ENCODE measurements at places on chromosomes 7 and 10.

GRCh38 chr7:43616977-43617376, 34.1 kb downstream of the STK17A start:
- no peak for DNase-seq

GRCh38 chr7:142125256-142125955, 13.9 kb downstream of the MGAM2 start:
- no peak for DNase-seq

- no peak for DNase-seq
Observed at GRCh38 chr10:66927971-66928770, 2.3 kb downstream of the LRRTM3 start.

GRCh38 chr10:103916254-103916653, 1.7 kb downstream of the STN1 start:
- DNase-seq: no peak

DNA sequence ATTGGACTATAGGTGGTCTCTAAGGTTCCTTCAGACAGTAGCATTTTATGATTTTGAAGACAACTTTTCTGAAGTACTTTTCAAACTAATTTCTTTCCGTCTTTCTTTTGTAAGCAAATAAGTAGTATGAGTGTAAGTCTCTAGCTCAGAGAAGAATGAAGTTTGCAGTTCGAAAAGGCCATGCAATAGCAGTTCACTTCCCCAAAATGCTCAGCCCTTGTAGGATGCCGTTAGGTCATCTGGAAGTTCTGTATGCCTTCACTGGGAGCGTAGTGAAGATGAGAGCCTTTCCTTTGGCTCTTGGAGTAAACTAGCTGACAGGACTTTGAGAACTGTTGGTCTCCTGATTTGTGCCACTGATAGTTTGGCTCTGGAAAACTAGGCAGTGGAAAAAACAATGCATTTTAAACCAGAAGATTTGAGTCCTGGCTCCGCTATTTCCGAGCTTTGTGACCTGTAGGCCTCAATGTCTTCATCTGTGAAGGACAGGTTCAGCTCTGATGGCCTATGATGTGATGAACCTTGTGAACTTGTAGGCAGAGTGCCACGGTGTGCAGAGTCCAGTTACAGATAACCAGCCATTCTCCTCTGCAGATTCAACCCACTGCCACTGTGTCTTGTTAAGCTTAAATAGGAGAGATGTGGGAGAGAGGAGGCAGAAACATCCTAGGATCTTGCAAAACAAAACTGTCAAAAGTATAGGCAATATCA, 18.8 kb downstream of the SGPL1 start:
- DNase-seq: no peak

DNA sequence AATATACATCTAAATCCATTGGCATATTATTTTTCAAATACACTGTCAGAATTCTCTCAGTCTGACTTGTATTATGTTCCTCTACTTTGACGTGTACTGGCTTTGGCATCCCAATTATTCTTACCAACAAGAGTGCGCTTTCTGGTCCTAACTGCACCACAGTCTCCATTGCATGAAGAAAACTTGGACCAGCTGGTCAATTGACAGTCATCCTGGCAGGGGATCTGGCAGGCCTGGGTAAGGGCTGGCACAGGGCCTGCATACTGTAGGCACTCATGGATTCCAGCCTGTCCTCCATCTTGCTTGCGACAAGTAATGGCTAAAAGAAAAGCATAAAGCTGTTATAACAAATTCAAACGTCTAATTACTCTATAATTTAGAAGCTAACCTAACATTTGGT, 384.9 kb downstream of the THSD7A start:
- DNase-seq: no peak

- DNase-seq: no peak
Observed at GRCh38 chr10:26837139-26837538, 23.6 kb downstream of the ABI1 start.

GRCh38 chr7:145839814-145840213, 276.8 kb upstream of the CNTNAP2 start:
- DNase-seq: no peak

- no peak for DNase-seq
Observed at GRCh38 chr10:12509794-12510100, 160.4 kb downstream of the CAMK1D start.

DNA sequence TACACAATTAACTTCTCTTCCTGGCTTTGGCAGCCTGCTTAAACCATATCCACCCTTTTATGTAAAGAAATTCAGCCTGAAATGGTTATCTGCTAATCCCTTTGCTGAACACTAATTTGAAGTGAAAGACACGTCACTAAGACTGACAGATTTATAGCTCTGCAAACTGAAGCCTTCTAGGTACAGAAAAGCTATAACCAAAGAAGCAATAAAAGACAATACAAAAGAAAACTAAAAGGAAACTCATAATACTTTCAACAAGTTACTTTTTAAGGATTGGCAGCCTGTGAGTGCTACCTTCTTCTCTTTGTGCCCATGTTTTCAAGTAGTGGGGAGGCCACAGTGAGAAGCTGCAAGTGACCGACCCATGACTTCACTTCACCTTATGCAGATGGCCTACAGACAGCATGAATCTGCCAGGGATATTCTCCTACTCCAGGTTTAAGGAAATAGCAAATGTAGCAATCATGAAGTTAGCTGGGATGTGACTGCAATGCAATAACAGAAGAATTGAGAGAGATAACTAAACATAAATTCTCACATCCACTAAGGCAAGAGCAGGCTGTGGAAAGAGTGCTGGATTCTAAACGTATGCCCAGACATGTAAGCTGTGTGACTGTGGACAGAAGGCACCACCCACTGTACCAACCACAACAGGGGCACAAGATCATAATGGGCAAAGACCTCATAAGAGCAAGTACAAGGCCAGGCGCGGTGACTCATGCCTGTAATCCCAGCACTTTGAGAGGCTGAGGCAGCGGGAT, 10.7 kb upstream of the SPOCK2 start:
- no peak for DNase-seq

DNA sequence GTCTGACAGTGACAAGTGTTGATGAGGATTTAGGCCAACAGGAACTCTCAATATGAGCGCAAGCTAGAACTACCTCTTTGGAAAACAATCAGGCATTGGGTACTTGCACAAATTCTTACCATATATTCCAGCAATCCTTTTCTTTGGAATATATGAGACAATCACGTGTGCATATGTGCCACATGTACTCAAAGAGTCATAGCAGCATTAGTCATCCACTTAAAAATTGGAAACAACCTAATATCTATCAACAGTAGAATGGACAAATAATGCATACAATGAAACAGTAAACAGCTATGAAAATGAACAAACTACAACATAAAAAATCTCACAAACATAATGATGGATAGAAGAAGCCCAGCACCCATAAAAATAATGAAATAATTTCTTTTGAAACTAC, 179.7 kb downstream of the GLI3 start:
- DNase-seq: no peak

DNA sequence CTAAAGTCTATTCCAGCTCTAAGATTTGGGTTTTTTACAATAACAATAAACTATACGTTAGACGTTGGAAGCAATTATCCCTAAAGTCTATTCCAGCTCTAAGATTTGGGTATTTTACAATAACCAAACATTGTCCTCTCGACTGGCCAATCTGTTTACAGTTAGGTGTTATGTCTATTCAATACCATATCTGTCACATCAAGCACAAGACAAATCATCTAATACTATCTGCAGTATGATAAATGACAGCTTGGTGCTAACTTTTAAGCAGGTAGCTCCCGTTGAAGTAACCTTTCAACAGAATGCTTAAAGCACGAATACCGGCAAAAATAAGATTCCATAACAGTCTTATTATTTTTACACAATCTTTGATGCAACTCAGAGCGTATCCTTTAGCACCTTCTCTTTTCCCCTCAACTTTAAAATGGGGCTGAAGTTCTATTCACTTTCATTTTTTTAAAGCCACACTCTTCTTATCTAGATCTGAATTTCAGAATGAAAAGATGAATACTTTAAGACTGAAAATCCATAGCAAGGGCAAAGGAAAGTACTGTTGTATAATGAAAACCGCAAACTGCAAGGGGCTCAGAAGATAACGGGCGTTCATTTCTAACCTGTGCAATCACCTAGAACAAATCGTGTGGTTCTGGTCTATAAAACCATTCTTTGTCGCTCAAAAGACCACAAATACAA, 925 bp downstream of the H2AZ2 start:
- no peak for DNase-seq

DNA sequence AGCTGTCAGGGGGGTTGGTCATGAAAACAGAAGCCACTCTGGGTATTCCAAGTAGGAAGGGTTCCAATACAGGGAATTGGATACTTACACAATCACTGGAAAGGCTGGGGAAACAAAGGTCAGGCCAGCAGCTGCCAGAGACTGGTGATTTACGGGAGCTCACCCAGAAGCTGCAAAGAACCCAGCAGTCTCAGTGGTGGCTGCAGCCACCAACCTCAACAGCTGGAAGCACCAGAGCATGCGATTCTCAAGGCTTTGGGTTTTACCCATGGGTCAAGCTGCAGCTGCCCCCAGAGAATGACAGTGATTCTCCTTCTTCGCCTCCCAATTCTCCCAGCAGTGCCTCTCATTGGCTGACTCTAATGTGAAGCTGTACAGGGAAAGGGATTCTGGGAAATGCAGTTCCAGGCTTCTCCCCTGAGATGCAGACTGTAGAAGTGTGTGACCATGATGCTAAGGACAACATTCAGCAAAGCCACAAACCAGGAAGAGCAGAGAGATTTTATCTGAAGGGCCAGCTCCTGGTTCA, 107.2 kb upstream of the TCF7L2 start:
- no peak for DNase-seq

DNA sequence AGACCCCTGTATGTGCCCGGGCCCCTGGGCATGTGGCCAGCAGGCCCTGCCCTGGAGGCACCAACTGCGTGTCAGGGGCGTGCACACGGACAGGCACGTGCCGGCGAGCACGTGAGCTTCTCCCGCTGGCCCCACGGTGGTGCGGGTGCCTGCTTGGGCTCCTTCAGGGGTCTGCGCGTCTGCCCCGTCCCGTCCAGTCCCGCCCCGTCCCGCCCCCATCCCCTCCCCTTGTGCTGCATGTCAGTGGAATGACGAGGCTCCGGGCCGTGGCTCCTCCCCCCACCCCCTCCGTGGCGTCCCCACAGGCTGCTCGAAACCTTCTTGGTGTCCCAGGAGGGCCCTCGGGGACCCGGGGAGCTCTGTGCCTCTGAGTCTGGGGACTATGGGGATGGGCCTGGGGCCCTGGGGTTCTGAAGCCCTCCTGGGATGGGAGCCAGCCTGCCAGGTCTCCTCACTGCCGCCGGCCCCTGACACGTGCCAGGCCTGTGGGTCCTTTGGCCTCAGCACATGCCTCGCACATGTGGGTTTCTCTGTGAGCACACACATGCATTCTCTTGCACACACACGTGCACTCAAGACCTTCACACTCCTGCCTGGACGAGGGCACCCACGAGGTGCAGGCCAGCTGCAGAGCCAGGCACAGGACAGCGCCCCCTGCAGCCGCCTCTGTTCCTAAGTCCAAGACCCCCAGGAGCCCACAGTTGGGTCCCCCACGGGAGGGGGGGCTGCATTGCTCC, 27.5 kb upstream of the AMZ1 start:
- no peak for DNase-seq

DNA sequence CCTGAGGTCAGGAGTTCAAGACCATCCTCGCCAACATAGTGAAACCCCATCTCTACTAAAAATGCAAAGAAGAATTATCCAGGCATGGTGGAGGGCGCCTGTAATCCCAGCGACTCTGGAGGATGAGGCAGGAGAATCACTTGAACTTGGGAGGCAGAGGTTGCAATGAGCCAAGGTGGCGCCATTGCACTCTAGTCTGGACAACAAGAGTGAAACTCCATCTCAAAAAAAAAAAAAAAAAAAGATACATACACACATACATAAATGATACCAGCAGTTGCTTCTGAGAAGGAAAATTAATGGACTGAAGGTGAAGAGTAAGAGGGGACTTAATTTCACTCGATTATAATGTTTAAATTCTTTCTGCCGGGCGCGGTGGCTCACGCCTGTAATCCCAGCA, 40.2 kb upstream of the PAX2 start:
- no peak for DNase-seq

GRCh38 chr10:12750526-12751201, 250.8 kb downstream of the CCDC3 start:
- no peak for DNase-seq

DNA sequence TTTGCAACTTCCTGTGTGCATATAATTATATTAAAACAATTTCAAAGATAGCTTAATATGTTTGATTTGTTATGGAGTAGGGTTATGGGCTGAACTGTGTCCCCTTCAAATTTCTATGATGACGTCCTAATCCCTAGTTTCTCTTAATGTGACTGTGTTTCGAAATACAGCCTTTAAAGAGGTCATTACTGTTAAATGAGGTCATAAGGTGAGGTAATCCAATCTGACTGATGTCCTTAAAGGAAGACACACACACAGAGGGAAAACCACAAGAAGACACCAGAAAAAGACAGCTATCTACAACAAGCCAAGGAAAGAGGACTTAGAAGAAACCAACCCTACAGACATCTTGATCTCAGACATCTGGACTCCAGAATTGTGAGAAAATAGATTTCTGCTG, 407.4 kb downstream of the MAGI2 start:
- no peak for DNase-seq

All from activated CD4-positive, alpha-beta T cell treated with anti-CD3 and anti-CD28 coated beads for 4 hours (primary cell).